Large intestine (tissue), 12 donors: ENCODE measurements at places on chromosomes 2 and 18. TPM values are rescaled to one million over a fixed set of nuclear protein-coding genes. Genes with fewer than 3 reads are reported as not detected.

- DNase-seq = peak; percentile 58
- no peak overlapping the region for H3K4me3 ChIP-seq
- no peaks in the 10 kb centered on the region for H3K36me3 ChIP-seq
- H3K27ac ChIP-seq = peak overlapping the region; percentile 45
- H3K4me1 ChIP-seq = peaks cover 21% of the 10 kb centered on the region
Observed at GRCh38 chr18:53796040-53796729, 428.3 kb downstream of the MBD2 start.

- H3K36me3 ChIP-seq = no peaks in the 10 kb centered on the region
- no peak for DNase-seq
- H3K27ac ChIP-seq = no peak overlapping the region
- H3K4me3 ChIP-seq = no peak overlapping the region
- H3K4me1 ChIP-seq = no peaks in the 10 kb centered on the region
Observed at GRCh38 chr2:198654646-198655045, 803.1 kb downstream of the SATB2 start.

IL36RN gene
- polyA plus RNA-seq = not detected

DNA sequence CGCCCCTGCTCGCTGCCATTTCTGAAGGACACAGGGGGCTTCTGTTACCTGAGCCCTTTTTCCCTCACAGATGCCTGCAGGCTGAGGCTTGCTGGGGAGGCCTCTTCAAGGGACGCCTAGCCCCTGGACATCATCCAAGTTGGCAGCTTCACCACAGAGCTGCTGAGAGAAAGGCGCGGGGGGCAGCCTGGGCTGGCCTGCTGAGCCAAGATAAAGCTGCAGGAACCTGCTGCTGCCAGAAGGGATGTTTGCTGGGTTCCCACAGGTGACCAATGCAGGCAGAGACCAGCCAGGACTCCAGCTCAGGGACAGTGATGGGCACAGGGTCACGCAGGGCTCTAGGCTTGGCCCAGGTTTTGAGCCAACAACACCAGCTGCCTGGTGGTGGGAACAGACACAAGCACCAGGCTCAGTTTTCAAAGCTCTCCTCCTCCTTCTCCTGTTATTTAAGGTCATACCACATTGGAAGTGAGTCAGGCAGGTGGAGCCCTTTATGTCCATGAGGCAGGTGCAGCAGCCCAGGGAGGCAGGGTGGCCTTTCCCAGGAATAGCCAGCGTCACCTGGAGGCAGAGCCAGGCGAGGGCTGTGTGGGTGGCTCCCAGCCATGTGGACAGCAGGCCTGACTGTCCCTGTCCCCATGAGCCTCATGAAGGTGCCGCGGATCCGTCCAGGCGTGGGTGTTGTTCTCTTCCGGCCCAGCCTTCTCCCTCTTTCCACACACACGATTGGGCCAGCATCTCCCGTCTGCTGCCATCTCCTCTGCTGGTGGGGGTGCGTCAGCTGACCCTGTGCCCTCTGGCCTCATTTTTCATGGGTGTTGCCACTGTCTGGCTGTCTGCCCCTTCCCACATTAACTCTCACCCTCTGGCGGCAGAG, 515.5 kb upstream of the MYT1L start:
- no peaks in the 10 kb centered on the region for H3K27me3 ChIP-seq
- H3K4me3 ChIP-seq = no peak overlapping the region
- no peaks in the 10 kb centered on the region for H3K4me1 ChIP-seq
- H3K27ac ChIP-seq = no peak overlapping the region

BOLL gene
- 0.09 TPM for polyA plus RNA-seq

TRAK2 gene
- polyA plus RNA-seq = 24.5 TPM

DNA sequence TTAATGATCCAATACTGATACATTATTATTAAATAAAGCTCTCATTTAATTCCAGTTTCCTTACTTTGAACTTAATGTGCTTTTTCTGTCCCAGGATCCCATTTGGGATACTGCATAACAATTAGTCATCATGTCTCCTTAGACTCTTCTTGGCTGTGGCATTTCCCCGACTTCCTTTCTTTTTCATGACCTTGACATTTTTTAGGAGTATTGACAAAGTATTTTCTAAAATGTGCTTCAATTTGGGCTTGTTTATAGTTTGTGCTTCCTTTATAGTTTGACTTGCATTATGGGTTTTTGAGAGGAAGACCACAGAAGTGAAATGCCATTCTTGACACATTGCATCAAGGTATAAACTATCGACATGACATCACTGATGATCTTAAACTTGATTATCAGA, 46.1 kb upstream of the KIF5C start:
- no peaks in the 10 kb centered on the region for H3K36me3 ChIP-seq
- no peak overlapping the region for H3K27ac ChIP-seq
- no peaks in the 10 kb centered on the region for H3K4me1 ChIP-seq
- H3K4me3 ChIP-seq = no peak overlapping the region
- H3K27me3 ChIP-seq = no peaks in the 10 kb centered on the region
- DNase-seq = no peak

GRCh38 chr2:25246558-25247290, 78.3 kb upstream of the POMC start:
- H3K4me3 ChIP-seq = no peak overlapping the region
- H3K27me3 ChIP-seq = no peaks in the 10 kb centered on the region
- H3K36me3 ChIP-seq = peaks cover 70% of the 10 kb centered on the region
- H3K27ac ChIP-seq = no peak overlapping the region
- DNase-seq = no peak

GRCh38 chr2:234288974-234289455, 207.9 kb downstream of the ARL4C start:
- no peak overlapping the region for H3K27ac ChIP-seq
- peak; percentile 89 for DNase-seq
- H3K36me3 ChIP-seq = no peaks in the 10 kb centered on the region
- no peaks in the 10 kb centered on the region for H3K27me3 ChIP-seq
- no peak overlapping the region for H3K4me3 ChIP-seq
